Activated CD4-positive, alpha-beta T cell treated with anti-CD3 and anti-CD28 coated beads, Interleukin-2, amount 10 ng/mL, durations not matched to agents 7 days and 5 days (primary cell): ENCODE measurements at places on chromosomes 5 and 9. TPM values are rescaled to one million over a fixed set of nuclear protein-coding genes. Genes with fewer than 3 reads are reported as not detected.

Gene LRRC19
- not detected for total RNA-seq

Gene WDR38
- not detected for total RNA-seq

Gene BSPRY
- total RNA-seq = 2.0 TPM

Gene EFNA5
- total RNA-seq = not detected

Gene IL5
- total RNA-seq = 0.25 TPM

Gene GMCL2
- total RNA-seq = not detected

GRCh38 chr5:179967489-179967888 is 59.8 kb upstream of the TBC1D9B start:
- no peaks in the 10 kb centered on the region for H3K36me3 ChIP-seq

DNA sequence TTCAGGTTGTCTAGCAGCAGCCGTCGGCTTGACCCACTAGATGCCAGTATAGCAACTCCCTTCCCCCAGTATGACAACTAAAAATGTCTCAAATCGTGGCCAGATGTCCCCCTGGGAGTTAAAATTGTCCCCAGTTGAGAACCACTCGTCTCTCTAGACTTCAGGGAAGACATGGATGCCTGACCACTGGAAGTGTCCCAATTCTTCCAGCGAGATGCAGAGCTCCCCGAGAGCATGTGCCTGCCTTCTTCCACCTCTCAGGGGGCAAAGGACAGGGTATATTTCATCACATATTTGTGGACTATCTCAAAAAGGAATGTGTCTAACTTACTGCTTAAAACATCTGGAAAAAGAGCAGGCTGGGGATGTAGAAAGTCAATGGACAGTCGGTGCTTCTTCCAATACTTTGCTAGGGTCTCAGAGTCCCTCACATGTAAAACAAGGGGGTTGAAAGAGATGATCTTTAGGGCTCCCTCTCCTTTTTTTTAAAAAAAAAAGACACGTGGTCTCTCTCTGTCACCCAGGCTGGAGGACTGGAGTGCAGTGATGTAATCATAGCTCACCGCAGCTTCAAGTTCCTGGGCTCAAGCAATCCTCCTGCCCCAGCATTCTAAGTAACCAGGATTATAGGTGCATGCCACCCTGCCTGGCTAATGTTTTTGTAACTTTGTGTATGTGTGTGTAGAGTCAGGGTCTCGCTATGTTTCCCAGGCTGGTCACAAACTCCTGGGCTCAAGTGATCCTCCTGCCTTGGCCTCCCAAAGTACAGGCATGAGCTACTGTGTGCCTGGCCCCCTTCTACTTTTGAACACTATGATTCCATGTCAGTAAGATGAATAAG is 190.6 kb downstream of the DAB2IP start:
- H3K27me3 ChIP-seq = peaks cover 2% of the 10 kb centered on the region
- peaks cover 3% of the 10 kb centered on the region for H3K4me1 ChIP-seq
- DNase-seq = no peak
- no peak overlapping the region for H3K4me3 ChIP-seq
- H3K36me3 ChIP-seq = no peaks in the 10 kb centered on the region

DNA sequence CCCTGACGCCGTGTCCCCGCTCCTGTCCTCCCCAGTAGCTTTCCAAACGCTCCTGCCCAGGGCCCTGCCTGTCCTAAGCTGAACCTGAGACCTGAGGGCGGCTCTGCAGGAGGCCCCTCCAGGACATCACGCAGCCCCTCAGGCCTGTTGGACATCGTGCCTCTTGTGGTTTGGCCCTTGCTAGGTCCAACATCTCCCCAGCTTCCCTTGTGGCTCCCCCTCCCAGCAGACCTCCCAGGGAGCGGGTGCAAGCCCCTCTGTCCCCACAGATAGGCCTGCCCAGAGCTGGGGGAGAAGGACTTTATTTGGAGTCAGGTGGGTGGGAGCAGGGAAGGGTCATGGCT is 4.1 kb downstream of the OBP2B start:
- H3K4me3 ChIP-seq = no peak overlapping the region
- peaks cover 5% of the 10 kb centered on the region for H3K4me1 ChIP-seq
- H3K27me3 ChIP-seq = peaks cover 6% of the 10 kb centered on the region
- H3K27ac ChIP-seq = no peak overlapping the region
- H3K36me3 ChIP-seq = peaks cover 2% of the 10 kb centered on the region
- DNase-seq = no peak

GRCh38 chr5:101431201-101431600 is 528.1 kb upstream of the ST8SIA4 start:
- H3K4me3 ChIP-seq = no peak overlapping the region
- no peaks in the 10 kb centered on the region for H3K27me3 ChIP-seq
- H3K36me3 ChIP-seq = no peaks in the 10 kb centered on the region
- no peak overlapping the region for H3K27ac ChIP-seq

DNA sequence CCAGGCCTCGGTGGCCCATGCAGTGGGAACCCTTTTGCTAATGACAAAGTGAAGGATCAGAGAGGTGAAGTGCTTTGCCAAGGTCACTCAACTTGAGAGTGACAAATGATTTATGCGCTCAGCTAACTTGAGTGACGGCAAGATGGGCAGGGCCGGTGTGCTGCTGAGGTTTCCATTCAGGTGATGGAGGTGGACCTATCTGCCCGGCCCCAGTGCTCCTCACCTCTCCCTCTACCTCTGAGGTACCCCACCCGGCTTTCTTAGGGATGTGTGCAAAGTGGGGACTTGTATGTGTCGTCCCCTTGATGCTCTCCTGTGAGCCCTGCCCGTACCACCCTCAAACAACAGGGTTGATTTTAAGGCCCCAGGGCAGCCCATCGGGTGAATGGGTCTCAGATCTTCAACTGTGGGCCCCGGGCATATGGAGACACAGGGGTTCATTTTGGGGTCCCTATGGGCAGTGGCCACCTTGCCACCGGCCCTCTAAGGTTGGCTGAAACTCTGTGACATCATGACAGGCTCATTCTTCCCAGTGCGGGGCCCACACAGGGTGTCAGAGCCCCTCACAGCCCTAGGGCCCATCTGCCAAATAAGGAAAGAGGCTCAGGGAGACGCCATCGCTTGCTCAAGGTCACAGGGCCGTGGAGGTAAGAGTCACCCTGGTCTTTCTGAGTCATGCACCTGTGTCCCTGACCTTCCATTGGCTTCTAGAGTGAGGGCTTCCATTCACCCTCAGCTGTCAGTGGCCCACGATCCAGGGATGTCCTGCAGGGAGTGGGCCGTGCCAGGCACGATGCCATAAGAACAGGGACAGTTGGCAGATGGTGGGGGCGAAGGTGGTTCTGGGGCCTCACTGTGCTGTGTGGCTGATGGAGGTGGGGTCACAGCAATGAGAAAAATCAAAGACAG is 170.6 kb upstream of the MVB12B start:
- H3K4me3 ChIP-seq = no peak overlapping the region
- H3K4me1 ChIP-seq = no peaks in the 10 kb centered on the region
- no peak for DNase-seq
- no peak overlapping the region for H3K27ac ChIP-seq

DNA sequence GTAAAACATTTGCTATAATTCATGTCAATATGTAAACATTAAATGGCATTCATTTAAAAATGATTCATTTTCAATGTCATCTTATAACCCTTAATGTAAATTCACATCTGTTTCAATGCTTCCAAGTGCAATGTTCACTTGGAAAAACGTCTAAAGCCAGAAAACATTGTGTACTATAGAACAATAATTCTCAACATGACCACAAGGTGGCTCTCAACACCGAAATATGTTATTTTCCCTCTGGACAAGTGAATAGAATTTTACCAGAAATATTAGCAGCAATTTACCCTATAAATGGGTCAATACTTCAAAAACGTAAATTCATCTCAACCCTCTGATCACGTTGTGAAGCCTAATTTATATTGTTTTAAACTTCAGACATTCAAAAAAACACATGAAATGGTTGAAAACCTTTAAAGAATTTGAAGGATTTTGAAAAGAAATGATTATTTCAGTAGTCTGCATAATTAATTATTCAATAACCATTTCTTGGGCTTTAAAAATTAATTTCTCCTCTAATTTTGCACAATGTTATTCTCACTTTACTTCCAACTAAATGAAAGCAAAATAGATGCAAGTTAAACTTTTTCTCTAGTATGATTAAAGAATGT is 11.0 kb downstream of the CDH10 start:
- DNase-seq = peak; percentile 7
- no peaks in the 10 kb centered on the region for H3K36me3 ChIP-seq
- H3K4me3 ChIP-seq = no peak overlapping the region
- H3K4me1 ChIP-seq = no peaks in the 10 kb centered on the region

- DNase-seq = no peak
- no peak overlapping the region for H3K4me3 ChIP-seq
- H3K4me1 ChIP-seq = peaks cover 54% of the 10 kb centered on the region
- H3K27me3 ChIP-seq = no peaks in the 10 kb centered on the region
- peak overlapping the region; percentile 74 for H3K27ac ChIP-seq
- H3K36me3 ChIP-seq = peaks cover 80% of the 10 kb centered on the region
These were observed 18.0 kb downstream of the CLTA start for GRCh38 chr9:36208521-36209253.

DNA sequence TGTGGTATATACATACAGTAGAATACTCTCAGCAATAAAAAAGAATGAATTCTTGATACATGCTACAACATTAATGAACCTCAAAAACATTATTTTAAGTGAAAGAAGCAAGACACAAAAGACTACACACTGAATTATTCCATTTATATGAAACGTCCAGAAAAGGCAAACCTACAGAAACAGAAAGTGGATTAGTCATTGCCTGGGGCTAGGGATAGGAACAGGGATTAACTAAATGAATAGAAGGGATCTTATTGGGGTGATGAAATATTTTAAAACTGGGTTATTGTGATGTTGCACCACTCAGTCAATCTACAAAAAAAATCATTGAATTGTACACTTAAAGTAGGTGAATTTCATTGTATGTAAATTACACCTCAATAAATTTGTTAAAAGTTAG is 326.7 kb downstream of the PIK3R1 start:
- H3K36me3 ChIP-seq = no peaks in the 10 kb centered on the region
- H3K4me1 ChIP-seq = no peaks in the 10 kb centered on the region
- DNase-seq = no peak
- H3K4me3 ChIP-seq = no peak overlapping the region
